ENCODE measurements at places on chromosomes 7 and 10.

DNA sequence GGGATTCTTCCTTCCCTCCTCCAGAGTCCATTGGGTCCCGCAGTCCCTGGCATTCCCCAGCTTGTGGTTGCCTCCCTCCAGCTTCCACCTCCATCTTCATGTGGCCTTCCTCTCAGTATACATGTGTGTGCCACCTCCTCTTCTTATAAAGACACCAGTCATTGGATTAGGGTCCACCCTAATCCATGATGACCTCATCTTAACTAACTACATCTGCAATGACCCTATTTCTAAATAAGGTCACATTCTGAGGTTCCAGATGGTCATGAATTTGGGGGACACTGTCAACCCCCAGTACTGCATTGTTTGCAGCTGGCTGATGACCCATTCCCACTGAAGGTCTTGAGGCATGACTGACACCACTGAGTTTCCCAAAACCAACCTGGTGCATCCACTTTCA is 99.0 kb downstream of the PTPRE start:
- DNase-seq: no peak

DNA sequence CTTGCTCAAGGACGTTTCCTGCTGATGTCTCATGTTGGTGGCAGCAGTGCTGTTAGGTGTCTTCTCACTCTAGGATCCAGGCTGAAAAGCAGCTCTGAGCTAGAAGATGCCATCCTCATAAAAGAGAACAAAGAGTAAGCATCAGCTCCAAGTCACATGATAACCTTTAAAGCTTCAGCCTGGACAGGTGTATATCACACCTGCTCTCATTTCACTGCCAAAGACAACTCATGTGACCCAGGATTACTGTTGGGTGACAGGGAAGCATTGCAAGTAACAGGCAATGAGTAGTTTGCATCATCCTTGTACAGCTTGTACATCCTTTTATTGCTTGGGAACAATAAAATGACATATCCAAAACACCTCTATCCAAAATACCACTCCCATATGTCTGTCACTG is 423.4 kb upstream of the DPP6 start:
- no peak for DNase-seq

DNA sequence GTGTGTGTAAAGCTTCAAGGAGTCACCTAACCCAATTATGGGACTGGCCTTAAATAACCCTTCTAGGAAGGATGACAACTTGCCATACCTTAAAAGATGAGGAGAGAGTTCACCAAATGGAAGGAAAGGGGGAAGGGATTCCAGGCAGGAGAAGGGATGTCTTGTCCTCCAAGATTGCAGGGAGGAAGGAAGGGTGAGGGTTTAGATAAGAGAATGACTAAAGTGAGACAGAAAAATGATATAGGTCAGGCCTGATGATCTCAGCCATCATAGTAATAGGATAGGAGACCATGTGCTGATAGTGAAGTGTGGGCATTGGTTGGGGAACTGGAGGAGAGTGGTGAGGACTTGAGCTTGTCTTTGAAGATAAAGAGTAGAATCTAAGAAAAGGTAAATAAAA is 7.7 kb upstream of the TMEM26 start:
- DNase-seq: no peak

DNA sequence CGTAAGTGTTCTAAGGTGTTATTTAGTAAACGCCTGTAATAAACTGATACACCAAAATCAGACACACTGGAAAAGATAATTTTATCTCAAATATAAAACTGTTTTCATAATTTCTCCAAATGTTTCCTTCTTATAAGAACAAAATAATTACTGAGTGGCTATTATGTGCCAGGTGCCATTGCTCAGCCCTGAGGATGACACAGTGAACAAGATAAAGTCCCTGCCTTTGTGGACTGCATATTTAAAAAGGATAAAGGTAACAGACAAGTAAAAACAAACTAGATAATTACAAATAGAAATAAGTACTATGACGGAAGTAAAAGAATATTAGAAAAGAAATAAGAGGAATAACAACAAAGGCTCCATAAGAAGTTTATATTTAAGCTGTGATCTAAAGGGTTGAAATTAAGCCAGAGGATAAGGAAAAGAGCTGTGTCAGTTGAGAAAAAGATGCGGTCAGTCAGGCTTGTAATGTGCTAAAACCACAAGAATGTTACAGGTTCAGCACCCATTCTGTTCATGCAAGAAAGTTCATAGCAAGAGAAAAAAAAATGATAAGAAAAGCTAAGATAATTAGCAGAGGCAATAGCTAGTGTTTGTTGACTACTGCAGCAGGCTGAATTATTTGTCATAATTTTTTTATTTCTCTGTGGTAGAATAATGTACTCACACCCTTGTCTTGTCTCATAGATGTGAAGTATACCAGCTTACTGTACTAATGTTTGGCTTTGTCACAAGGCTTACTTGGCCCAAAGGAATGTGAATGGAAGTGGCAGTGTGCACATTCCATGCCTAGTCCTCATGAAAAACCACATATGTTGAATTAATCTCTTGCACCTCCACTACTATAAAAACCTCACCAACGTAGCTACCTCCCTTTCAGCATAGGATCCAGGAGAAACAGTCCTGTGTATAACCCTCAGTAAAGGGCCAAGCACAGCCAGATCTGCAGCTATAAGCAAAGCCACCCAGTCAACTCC is 75.1 kb downstream of the CRPPA start:
- DNase-seq: no peak

- no peak for DNase-seq
These were observed 81.6 kb upstream of the RNF32 start for GRCh38 chr7:156559001-156559400.

DNA sequence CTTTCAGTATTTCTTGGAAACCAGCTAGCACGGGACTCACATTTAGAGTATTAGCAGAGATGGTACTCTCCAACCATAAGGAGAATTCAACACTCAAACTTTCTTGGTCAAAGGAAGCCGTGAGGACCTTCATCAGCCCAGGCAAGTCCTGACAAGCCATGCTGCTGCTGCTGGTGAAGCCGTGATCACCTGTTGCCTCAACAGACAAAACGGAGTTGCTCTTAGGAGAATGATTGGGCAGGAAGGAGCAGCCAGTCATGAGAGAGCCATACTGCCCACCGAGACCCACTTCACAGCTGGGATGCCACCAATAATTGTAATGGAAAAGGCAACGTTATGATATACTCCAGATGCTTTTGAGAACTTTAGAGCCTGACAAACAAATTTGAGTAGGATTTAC is 60.8 kb upstream of the PLPP4 start:
- DNase-seq: no peak

Data from activated CD4-positive, CD25-positive, alpha-beta regulatory T cell (primary cell).